ENCODE measurements at places on chromosomes 2 and 18.

DNA sequence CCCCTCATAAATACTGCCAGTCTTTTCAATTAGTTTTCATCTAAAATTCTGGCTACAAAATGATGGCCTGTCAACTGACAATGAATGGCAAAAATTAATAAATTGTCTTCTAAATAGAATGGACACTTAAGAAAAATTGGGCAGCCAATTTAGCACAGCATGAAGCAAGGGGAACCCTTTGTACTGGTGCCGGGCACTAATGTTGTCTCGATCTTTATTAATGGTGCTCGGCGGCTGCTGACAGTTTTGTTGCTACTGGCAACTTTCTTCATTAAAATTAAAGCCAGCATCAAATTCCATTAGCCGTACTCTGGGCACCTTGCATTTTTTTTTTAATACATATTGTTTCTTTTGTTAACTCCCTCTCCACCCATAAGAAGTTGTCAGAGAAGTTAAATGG, 309.3 kb downstream of the GBX2 start:
- DNase-seq = no peak

DNA sequence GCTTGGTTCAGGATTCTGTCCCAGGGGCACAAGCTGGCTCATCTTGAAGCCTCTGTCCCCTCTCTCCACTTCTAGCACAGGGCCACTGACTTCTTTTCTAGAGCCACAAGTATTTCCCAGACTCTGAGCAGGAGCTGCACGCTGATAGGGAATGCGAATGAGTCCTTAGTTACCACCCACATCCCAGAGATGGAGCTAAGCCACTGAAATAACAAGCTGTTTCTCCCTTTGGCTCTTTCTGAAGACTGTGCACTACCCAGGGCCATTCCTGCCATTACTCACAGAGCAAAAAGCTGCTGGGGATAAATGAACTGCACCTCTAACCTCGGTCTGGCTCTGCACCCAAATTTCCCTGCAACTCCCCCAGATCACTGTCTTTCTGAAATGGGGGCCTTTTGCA, 70.6 kb downstream of the TSN start:
- DNase-seq = peak; percentile 3

- peak; percentile 44 for DNase-seq
Measured at GRCh38 chr2:218781691-218782527, at the start of gene CYP27A1. TSS of gene CYP27A1 (plus strand) at chr2:218782147. CDS start at chr2:218782183, 36 bp downstream.

DNA sequence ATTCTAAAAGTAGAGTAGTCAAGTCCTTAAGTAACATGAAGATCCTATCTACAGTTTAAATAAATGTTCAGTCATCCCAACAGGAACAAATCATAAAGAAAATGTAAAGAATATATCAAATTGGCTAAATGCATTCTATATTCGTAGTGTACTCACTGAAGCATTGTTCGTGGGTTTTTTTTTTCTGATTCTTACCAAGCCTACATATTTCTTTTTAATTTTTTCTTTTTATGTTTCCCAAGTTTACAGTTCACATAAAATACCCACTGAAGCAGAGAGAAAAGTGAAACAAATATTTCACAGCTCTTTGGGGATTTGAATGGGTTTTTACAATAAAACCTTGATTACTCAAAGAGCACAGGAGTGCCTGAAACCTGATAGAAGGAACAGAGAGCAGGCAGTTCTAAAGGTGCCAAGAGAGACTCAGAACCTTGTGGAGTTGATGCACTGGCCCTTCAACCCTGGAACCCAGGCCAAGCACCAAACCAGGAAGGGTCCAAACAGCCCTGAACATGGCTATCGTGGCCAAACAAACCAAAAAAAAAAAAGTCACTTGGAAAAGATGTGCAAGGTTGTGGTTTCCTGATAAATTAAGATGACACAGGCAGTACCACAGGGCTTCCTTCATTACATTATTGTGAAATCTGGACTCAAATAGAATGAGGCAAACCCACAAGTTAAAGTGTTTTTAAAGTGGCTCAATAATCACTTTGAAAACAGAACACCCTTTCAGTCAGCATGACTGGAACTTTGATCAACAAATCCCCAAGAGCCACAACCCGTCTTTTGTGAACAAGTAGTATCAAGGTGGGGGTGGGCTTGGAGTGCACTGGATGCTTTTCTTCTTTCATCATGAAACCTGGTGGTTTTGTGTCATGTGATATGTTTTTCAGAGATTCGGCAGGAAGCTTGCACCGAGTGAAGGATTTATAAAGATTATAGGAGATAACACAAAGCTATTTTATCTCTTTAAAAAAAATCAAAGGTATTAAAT, 245.0 kb upstream of the FN1 start:
- peak; percentile 83 for DNase-seq

DNA sequence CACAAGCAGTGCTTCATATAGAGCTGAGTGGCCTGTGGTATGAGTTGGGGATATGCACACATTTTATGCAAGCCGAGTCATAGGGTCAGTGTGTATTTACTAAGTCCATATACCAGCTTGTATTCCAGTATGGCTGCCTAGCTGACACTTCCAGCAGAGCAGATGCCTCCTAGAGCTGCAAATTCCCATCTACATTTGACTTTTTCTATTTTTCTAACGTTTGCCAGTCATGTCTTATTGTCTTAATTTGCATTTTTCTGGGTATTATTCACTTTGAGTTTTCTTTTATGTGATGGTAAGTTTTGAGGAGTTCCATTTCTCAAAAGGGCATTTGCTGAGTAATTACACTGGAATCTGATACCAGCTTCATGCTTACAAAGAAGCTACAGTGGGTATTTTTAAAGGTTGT, 334.5 kb upstream of the CDH2 start:
- DNase-seq = peak; percentile 65

GRCh38 chr18:55353806-55354205, 234.2 kb downstream of the TCF4 start:
- no peak for DNase-seq

DNA sequence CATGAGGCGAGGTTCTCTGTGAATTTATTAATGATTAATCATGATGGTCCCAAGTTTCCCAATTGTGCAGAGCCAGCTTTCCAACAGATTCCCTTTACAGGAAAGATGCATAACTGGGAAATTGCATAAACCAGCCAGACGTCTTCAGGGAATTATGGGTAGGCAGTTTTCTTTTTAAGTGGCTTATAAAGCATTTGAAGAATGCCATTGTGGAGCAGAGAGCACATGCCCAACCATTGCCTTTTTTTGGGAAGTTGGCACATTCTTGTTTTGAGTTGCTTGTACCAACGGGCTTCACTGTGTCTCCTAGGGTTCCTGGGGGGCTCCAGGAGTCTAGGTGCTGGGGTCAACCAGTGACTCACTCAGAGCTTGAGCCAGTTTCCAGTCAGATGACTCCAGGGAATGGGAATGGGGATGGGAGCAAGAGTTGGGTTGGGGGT, 231.7 kb upstream of the FOSL2 start:
- DNase-seq = peak; percentile 92

- DNase-seq = peak; percentile 86
Measured at GRCh38 chr18:69817335-69817940, 130.2 kb downstream of the CD226 start.

- DNase-seq = peak; percentile 93
Measured at GRCh38 chr2:226002438-226002837, 602.9 kb downstream of the NYAP2 start.

GRCh38 chr18:31274931-31275330, 43.0 kb upstream of the DSG1 start:
- DNase-seq = no peak

- no peak for DNase-seq
Measured at GRCh38 chr2:122565364-122565763, 809.9 kb downstream of the TSN start.

- no peak for DNase-seq
Measured at GRCh38 chr2:24779116-24779515, 14.1 kb downstream of the PTRHD1 start.

DNA sequence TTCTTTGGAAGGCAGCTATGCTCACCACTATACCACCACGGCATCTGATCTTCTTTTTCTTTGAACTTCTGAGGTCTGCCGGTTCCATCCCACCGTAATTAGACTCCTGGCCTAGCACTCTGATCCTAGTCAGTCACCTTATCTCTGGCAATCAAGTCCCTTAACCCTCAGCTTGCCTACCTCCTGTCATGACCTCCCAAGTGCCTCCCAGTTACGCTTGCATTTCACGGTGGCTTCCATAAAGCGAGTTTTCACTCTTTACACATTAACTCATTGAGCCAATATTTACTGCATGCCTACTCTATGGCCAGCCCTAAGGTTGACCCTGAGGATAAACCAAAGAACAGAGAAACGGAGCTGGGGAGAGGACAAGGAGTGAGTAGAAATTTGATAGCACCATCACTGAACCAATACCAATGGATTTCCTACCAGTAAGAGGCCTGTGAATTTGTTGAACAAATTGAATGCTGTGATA, 37.8 kb upstream of the TMEM182 start:
- no peak for DNase-seq

GRCh38 chr18:75110846-75111415, 98.0 kb downstream of the PTGR3 start:
- no peak for DNase-seq

GRCh38 chr2:26598996-26599373, 42.2 kb downstream of the CIB4 start:
- DNase-seq = no peak

DNA sequence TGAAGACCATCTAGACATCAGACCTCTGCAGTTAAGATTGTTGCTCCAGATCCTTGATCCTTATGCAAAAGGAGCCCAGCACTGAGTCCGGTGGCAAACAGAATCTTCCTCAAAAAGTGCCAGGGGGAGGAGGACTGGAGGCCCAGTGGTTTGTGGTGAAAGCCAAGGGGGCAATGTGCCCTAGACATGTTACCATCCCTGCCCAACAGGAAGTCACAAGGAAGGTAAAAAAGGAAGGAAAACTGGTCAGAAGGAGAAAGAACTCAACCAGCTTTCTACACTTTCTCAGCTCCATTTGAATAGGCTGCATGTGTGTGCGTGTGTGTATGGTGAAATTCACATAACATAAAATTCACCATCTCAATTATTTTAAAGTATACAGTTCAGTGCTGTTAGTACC, 25.0 kb upstream of the KDM3A start:
- no peak for DNase-seq

GRCh38 chr2:66101206-66101605, 333.7 kb upstream of the MEIS1 start:
- DNase-seq = no peak

DNA sequence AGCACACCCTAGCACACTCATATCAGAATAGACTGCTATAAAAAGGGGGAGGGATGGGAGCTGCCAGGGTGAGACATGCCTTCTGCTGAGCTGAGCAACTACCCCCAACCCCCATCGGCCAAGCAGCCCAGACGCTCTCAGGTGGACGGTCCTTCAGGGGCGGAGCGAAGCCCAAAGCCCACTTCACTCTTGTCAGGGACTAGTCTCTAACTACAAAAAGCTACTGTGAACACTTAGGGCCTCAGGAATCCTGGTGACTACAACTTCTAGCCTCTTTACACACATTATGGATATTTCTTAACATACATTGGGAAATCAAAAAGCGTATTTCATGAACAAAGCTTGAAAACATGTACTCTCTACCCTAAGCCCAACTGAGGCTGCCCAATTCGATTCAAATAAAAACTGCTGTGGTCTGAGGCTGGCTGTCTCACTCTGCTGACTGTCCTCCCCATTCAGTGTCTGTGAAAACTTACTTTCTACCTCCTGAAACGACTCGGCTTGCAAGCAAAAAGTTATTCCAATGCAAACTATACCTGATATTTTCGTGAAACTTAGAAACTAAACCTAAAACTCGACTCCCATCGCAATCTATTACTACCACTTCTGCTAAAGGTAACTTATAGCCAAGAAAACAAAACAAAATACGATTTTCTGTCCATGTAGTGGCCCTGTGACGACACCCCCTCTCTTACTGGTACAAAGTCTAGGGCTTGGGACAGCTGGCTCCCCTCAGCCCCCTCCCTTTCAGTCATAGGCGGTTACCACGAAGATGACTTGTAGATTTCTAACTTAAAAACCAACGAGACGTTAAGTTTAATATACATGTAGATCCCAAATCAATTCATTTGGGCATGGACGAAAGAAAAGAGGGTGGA, 1.2 kb downstream of the SERTAD2 start:
- DNase-seq = peak; percentile 69

DNA sequence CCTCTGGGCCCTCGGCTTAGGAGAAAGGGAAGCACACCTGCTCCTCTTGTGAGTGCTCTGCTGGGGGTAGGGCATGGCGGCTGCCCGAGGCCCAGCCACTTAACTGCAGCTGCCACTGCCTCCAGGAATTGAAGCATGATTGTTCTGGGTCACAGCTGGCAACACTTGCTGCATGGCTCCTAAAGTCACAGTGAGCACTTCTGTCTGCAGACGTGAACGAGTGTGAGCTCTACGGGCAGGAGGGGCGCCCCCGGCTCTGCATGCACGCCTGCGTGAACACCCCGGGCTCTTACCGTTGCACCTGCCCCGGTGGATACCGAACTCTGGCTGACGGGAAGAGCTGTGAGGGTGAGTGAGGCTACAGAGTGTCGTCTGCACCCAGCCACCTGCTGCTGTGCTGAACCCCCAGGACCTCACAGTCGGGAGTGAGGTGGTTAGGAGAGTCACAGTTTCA, 44.4 kb downstream of the FBLN7 start:
- DNase-seq = no peak

All from EH (cell line).